Omental fat pad (tissue), 4 donors: ENCODE measurements at places on chromosomes 3 and 15.

- DNase-seq, result no peak
Measured at GRCh38 chr3:116069024-116069423, 376.3 kb downstream of the LSAMP start.

- DNase-seq, result no peak
Measured at GRCh38 chr3:155629556-155629955, 115.3 kb downstream of the PLCH1 start.

- DNase-seq, result no peak
Measured at GRCh38 chr3:157285141-157285540, 125.2 kb upstream of the CCNL1 start.

GRCh38 chr15:66288551-66289185, 4.7 kb upstream of the DIS3L start:
- DNase-seq, result no peak

DNA sequence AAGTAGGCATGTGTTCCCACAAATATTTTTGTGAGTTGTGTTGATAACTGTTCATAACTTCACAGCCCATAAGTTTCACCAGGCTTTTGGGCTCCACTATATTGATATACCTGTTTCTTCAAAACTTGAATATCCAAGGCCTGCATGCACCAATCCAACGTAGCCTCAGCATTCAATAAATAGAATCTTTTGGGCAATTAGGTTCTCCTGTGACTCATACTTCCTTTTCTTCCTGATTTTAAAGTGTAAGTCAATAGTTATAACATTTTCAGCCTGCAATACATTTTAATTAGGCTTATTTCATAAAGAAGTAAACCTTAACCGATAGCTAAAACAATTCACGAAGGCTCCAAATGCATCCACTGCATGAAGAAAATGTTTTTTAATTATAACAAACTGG, 97.8 kb upstream of the SPRED1 start:
- no peak for DNase-seq
